ENCODE measurements at places on chromosomes 1 and 21. TPM values are rescaled to one million over a fixed set of nuclear protein-coding genes. Genes with fewer than 3 reads are reported as not detected.

The APOBEC4 gene
- total RNA-seq, result 5.6 TPM

The UBXN10 gene
- 0.86 TPM for total RNA-seq

The KCNA3 gene
- total RNA-seq, result 25.1 TPM

The MMP23B gene
- total RNA-seq, result 49.2 TPM

The MAP3K21 gene
- 9.0 TPM for total RNA-seq

DNA sequence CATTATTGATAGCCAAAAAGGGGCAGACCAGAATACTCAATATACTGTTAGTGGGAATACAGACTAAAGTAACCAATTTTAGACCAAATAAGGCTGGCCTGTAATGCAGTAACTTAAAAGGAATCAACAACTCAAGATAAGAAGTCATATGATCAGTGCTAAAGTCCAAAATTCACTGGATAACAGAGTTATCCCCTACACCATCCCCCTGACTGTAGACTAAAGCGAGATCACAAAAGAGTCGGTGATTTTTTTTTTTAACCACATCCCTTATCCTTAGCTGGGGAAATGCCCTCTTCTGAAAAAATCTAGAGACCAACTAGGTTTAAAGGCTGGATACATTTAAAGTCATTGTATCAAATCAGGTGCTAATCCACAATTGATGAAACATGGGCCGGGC lies 7.7 kb downstream of the UBR4 start:
- no peak overlapping the region for H3K4me3 ChIP-seq
- DNase-seq, result no peak
- H3K4me1 ChIP-seq, result peaks cover 16% of the 10 kb centered on the region

DNA sequence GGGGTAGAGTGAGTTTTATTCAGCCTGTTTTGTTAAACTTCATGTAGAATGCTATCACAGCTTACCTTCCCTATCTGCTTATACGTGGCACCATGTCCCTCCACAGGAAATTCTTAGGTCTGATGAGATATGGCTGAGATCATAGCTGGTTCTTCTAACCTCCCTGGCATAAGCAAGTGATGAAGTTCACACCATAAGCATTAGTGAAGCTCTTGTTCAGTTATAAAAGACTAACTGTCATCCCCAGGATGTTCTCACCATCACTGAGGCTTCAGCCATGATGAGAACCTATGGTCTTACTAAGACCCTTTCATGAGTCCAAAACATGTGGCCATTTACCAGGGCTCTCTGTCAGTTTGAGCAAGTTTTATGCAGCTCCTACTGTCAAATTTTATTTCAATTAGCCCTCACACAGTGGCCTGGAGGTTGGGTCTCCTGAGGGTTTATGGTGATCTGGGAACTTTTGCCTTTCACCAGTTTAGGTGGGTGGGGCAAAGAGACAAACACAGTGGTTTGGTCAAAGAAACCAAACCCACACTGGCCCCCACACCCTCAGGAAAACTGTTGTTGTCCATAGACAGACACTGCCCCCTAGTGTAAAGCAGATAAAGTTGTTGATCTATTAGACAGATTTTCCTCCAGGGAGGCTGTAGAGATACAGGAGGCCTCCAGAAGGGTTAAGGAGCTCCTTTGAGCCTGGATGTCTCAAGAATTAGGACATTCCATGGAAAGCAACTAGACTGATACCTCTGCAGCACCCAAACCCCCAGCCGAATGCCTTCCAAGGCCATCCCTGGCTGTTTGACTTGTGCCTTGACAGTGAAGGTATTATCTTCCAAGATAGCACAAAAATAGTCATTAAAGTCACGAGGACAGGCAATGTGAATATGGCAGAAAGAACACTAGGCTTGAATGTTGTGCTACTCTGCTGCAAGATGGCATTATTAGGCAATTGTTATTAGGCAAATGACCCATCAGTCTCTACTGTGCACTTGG lies 5.0 kb downstream of the SLC22A15 start:
- no peak overlapping the region for H3K27ac ChIP-seq
- peaks cover 5% of the 10 kb centered on the region for H3K4me1 ChIP-seq
- H3K36me3 ChIP-seq, result no peaks in the 10 kb centered on the region
- no peaks in the 10 kb centered on the region for H3K27me3 ChIP-seq
- no peak overlapping the region for H3K4me3 ChIP-seq

- peaks cover 11% of the 10 kb centered on the region for H3K4me1 ChIP-seq
- no peak overlapping the region for H3K4me3 ChIP-seq
- H3K27me3 ChIP-seq, result no peaks in the 10 kb centered on the region
- no peaks in the 10 kb centered on the region for H3K36me3 ChIP-seq
- no peak for DNase-seq
These were observed 6.4 kb downstream of the NPR1 start for GRCh38 chr1:153684892-153685291.

DNA sequence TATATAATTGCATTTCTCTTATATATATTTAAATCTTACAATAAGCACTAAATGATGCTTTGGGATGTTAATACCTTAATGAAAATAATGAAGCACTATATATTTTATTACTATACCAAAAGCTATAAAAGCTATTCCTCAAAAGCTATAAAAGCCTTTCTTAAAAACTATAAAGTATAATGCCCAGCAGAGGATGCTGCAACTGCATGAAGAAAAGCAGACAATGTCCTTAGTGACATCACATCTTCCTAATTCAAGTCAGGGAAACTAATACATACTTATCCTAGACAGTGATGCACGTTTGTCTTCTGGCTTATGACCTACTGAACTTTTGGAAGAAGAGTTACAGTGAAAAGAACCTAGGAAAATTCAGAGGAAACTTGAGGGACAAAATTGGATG lies 13.6 kb upstream of the C1orf185 start:
- no peak overlapping the region for H3K4me3 ChIP-seq
- H3K36me3 ChIP-seq, result no peaks in the 10 kb centered on the region
- H3K27me3 ChIP-seq, result no peaks in the 10 kb centered on the region
- DNase-seq, result no peak

All from upper lobe of left lung (tissue), 6 donors.